Activated naive CD8-positive, alpha-beta T cell treated with anti-CD3 and anti-CD28 coated beads for 36 hours (primary cell): ENCODE measurements at places on chromosomes 7 and 10. TPM values are rescaled to one million over a fixed set of nuclear protein-coding genes. Genes with fewer than 3 reads are reported as not detected.

Gene OR2A1
- total RNA-seq, result not detected

Gene FAM221A
- 4.7 TPM for total RNA-seq

Gene PNLIPRP2
- total RNA-seq, result not detected

Gene BAIAP2L1
- 2.3 TPM for total RNA-seq

Gene ZPBP
- total RNA-seq, result 0.37 TPM

Gene MKI67
- 210 TPM for total RNA-seq

Gene AVL9
- total RNA-seq, result 56.9 TPM

Gene GBF1
- total RNA-seq, result 29.5 TPM

Gene ANKRD26
- total RNA-seq, result 12.0 TPM

Gene FEZF1
- total RNA-seq, result not detected

Gene PRSS37
- total RNA-seq, result not detected

Gene PITX3
- not detected for total RNA-seq

Gene PDK4
- total RNA-seq, result not detected

Gene PRSS1
- total RNA-seq, result not detected

Gene NEUROG3
- 0.21 TPM for total RNA-seq

Gene NRAP
- not detected for total RNA-seq

Gene GGCT
- total RNA-seq, result 93.3 TPM

Gene CTTNBP2
- not detected for total RNA-seq

Gene VKORC1L1
- total RNA-seq, result 21.2 TPM

Gene MKRN1
- total RNA-seq, result 48.1 TPM

Gene COL1A2
- 0.35 TPM for total RNA-seq

Gene AKR1C8
- not detected for total RNA-seq

Gene TPK1
- 16.7 TPM for total RNA-seq

Gene AKR1D1
- total RNA-seq, result not detected

Gene AGAP9
- 2.1 TPM for total RNA-seq

Gene ANKRD61
- total RNA-seq, result not detected

Gene UBTD1
- total RNA-seq, result 0.99 TPM

Gene LRRC17
- total RNA-seq, result not detected

Gene SPDYE2
- not detected for total RNA-seq

Gene TAS2R41
- total RNA-seq, result not detected

Gene SSC4D
- total RNA-seq, result 0.37 TPM

Gene SORBS1
- 0.54 TPM for total RNA-seq

Gene TACC2
- total RNA-seq, result not detected

Gene SHLD2
- 42.3 TPM for total RNA-seq

Gene TRPV5
- total RNA-seq, result not detected

Gene NME8
- not detected for total RNA-seq

Gene CUBN
- total RNA-seq, result 0.30 TPM

Gene EGFR
- not detected for total RNA-seq

Gene OPN1SW
- not detected for total RNA-seq

Gene ITPRID1
- total RNA-seq, result not detected

Gene FZD8
- total RNA-seq, result 0.10 TPM

Gene AOAH
- 5.3 TPM for total RNA-seq

Gene COBL
- total RNA-seq, result not detected

Gene CTBP2
- total RNA-seq, result not detected
